Activated T-cell treated with anti-CD3 and anti-CD28 coated beads for 48 hours (primary cell): ENCODE measurements at places on chromosomes 7 and 10.

DNA sequence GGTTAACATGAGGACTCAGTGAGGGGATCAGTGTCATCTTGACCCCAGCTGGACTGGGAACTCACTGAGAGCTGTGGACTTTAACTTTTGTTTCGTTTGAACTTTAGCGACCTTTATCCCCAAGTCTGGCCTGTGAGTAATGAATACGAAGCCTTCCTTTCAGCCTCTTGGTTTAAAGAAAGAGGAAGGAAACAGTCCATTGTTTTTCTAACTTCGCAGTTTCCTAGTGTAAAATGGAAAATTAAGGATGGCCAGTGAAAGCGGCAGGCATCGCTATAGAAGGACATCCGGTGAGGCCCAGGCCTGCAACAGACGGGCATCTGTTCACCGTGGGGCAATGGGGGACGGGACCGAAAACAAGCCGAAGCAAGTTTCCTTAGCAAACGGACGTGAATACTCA is 44.1 kb upstream of the ADO start:
- no peak for DNase-seq

GRCh38 chr7:5685205-5685604 is 96.3 kb downstream of the RNF216 start:
- no peak for DNase-seq

DNA sequence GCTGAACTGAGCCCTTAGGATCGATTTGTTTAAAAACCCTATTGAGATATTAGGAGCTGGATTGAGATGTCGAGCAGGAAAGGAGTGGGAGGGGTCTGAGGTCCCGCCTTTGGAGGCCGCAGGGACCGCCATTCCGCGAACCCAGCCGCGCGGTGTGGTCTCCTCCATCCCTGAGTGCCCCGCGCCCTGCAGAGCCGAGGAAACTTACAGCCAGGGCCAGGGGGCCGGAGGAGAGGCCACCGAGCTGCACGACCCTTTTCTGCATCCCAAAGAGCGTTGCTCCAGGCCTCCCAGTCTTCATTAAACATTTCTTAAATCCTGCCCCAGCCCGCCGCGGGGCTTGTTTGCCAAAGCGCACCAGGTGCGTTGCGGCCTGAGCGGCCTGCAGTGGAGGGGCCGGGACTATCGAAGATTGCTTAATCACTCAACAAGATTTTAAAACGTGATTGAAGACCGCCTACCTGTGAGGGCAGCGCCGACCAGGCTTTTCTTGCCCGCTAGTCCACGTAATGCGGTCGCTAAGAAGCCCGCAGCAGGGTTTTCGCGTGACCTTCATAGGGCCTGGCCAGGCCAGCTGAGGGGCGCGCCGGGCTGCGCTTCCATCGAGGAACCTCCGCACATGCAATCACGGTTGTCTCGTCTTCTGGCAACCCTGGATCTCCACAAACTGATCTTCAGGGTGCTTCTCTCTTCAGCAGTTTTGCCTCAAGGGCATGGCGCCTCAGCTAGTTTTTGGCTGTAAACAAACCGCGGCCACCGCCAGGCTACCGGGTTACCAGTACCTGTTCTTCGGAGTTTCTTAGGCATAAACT is 2.0 kb upstream of the CTBP2 start:
- DNase-seq, result no peak

- no peak for DNase-seq
These were observed 41.2 kb upstream of the SDK1 start for GRCh38 chr7:3259711-3260400.

- no peak for DNase-seq
These were observed 329.4 kb upstream of the MYO3A start for GRCh38 chr10:25604591-25604990.

DNA sequence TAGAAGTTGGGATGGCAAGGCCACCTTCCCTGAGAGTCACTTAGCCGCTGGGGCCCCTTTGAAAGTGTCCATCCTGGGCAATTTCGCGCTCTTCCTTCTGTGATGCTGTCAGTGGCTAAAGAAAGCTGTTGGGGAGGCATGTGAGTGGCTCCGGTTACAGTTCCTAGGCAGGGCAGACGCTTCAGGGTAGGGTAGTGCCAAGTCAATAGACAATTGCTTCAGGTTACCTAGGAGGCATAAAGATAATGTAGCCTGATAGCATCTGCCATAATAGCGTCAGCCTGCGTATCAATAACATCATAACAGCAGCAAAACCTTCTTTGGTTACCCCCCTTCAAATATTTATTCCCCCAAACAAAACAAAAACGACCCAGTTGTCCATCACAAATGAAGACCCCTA is at the start of gene FAM107B:
TSS of gene FAM107B (minus strand) at position 101 of the 400 bp plus-strand sequence. CDS start 234 bp downstream, outside the sequence.
- no peak for DNase-seq

DNA sequence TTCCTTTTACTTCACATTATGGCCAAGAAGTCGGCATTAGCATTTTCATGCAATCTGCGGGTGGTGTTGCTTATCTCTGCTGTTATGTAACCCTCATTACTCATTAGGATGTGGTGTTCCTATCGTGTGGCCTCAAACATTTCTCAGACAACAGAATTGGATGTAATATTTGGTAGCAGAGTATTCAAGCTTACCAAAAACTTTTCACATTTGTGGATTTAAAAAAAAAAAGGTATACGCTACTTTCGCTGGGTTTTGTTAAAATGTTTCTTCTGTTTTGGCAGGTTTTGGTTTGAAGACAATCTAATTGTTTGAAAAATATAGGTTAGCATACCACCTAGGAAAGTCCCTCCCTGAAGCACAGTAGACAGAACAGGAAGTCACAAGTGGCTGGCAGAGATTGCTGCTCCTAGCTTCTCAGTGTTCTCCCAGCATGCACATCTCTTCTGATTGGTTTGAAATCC is 128.8 kb downstream of the GATA3 start:
- DNase-seq, result no peak

DNA sequence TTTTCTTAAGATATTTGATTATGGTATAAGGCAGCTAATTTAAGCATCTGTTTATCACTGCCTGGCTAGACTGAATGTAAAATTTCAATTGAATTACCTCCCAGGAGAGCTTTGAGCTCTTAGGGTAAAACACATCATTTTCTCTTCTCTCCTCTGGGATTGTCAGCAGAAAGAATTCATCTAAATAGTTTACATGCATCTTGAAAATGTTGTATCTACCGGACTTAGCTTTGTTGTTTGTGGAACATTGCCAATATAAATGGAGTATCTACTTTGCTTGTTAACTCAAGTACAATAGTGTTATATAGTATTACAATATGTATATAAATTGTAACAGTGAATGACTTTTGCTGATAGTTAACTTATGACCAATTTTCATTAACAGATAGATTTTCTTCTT is 73.3 kb downstream of the TAF3 start:
- no peak for DNase-seq
